Stimulated activated CD4-positive, alpha-beta T cell treated with anti-CD3 and anti-CD28 coated beads, Interleukin-15, amount 100 ng/mL, for 48 hours (primary cell): ENCODE measurements at places on chromosomes 11 and 22.

GRCh38 chr22:49678842-49679170 is 148.9 kb downstream of the BRD1 start:
- no peak for DNase-seq

DNA sequence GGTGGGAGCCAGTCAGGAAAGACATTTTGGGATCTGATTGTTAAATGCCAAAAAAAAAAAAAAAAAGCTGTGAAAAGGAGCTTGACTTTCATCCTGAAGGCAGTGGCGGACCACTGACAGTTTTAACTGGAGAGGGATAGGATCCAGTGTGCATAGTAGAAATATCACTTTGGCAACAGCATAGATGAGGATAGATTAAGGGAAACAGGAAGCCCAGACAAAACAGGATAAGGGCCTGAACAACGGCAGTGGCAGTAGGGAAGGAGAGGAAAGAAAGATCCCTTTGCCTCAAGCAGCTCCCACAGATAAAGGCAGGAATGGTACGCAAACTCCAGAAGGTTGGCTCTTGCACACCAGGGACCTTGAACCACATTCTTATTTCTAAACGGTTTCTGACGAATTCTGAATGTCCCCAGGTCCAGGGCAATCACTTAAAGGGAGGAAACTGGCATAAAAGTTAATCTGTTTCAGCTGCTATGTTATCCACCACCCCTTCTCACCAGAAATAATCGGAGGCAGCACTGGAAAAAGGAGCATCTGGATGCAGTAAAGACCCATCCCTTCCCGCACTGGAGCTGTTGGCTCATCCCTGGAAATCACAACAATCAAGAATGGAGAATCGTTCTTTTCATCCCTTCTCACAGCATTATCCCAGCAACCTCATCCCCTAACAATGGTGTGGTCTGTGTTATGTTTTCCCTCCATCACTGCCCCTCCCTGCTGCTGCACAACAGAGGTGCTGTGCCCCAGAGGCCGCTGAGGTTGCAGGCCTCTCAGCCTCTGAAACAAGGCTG is 99.1 kb downstream of the GAB2 start:
- no peak for DNase-seq

DNA sequence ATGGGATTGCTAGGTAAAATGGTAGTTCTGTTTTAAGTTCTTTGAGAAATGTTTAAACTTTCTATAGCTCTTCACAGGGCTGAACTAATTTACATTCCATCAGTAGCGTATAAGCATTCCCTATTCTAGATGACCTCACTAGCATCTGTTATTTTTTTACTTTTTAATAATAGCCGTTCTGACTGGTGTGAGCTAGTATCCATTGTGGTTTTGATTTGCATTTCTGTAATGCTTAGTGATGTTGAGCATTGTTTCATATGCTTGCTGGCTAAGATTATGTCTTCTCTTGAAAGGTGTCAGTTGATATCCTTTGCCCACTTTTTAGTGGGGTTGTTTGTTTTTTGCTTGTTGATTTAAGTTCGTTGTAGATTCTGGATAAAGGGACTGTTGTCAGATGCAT is 35.9 kb downstream of the MMP27 start:
- no peak for DNase-seq

GRCh38 chr11:32435152-32435480 is 223 bp downstream of the WT1 start:
- no peak for DNase-seq

- no peak for DNase-seq
These were observed 49.2 kb upstream of the SESN3 start for GRCh38 chr11:95279921-95280868.

DNA sequence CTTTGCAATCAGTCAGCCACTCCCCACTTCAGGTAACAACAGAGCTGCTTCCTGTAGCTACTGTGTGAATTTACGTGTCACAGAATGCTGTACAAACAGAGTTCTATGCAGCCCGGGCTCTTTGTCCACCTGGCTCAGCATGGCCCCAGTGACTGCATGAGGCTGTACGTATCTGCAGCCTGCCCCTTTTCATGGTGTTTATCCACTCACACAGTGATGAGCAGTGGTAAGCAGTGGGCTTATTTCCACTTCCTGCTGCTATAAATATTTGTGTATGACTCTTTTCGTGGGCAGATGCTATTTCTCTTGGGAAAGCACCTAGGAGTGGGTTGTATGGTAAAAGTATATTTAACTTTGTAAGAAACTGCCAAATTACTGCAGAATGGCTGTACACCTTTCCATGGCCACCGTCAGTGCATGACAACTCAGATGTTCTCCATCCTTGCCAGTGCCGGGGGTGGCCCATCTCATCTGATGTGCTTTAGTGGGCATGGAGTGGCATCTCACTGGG is 43.3 kb downstream of the MYEOV start:
- peak; percentile 15 for DNase-seq

GRCh38 chr22:44805711-44806110 is 53.3 kb downstream of the ARHGAP8 start:
- DNase-seq, result no peak

DNA sequence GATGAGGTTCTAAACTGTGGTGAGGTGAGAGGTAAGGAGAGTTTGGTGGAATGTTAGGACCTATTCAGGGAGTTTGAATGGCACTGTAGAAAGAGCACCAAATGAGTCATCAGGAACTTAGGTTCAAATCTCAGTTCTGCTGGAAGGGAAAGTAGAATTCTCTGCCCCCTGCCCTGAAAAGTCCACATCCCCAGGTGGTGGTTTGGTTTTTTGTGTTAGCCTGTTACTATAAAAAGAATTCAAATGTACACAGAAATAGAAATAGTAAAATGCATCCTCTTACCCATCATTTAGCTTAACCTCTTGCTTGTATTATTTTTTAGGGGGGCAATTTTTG is 20.2 kb downstream of the PPFIBP2 start:
- no peak for DNase-seq

GRCh38 chr22:37564111-37564711 is 3.9 kb downstream of the CDC42EP1 start:
- no peak for DNase-seq

DNA sequence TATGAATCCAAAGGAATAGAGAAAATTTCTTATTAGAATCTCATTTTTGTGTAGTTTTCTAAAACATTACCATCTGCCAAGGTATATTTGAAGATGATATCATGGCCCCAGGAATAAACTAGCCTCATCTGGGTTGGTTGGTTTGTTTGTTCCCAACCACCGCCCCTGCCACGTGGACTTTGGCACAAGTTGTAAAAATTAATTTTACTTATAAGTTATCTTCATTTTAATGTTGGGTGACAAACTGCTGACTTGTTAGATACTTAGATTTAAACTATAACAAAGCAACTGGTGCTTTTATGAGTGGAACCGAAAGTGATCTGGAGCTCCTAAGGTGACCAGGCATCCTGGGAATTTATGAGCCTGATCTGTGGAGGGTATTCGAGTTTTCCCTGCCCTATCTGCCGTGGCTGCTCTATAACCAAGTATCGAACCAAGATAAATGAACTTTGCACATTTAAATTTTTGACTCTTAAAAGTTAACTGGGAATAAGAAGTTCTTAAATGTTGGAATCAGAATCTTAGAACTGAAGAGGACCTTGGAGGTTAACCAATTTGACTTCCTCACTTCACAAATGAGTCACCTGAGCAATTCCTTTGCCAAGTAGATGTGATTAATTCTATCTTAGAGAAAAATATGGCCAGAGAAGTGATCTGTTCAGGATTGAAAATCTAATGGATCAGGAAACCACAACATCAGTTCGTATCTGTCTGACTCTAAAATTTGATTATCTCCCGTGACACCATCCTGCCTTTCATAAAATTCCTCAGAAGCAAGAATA is 129.1 kb upstream of the ARHGAP42 start:
- no peak for DNase-seq

- DNase-seq, result no peak
These were observed 49.7 kb upstream of the NOX4 start for GRCh38 chr11:89540826-89541225.

DNA sequence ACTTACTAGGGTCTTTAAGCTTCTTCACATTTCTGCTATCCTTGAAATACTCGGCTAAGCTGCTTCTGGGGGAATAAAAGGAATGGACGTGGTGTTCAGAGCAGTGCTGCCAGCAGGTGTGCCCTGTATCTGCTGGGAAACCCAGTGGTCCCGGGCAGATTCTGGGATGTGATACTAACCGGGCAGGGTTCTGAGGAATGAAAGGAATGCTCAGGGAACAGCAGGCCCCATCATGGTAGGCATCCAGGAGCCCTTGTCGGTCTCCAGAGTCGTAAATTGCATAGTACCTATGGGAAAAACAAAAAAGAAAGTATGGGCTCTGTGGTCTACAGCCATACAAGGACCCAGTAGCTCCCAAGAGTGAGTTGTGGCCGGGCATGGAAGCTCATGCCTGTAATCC is 4.5 kb upstream of the TMEM223 start:
- no peak for DNase-seq

DNA sequence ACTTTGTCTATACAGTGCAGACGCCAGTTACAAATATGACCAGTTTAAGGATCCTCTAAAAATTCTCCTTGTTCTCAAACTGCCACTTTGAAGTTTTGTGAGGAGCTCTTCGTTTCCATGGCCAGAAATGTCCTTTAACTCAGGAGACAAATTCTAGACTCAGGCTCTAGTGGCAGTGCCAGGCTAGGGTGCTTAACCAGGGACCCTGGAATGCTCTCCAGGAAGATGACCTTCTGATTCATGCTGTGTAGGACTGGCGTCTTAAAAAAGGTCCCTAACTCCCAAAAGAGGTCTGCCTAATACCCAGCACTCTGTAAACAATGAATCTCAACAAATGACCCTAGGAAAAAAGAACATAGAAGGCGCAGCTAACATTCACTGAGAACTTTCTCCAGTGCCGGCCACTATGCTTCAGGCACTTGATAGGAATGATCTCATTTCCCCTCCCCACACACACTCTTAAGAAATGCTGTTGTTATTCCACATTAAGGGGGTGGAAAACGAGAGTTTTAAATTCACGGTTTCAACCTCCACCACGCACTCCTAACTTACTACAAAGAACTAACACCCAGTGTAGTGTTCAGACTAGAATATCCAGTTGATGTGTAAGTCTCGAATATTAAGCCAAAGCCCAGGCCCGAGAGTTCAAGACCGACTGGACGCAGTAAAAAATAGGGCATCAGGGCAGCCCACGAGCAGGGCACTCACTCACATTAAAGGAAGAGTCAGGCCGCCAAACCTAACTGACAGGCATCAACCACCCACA is 747 bp downstream of the NXF1 start:
- no peak for DNase-seq

DNA sequence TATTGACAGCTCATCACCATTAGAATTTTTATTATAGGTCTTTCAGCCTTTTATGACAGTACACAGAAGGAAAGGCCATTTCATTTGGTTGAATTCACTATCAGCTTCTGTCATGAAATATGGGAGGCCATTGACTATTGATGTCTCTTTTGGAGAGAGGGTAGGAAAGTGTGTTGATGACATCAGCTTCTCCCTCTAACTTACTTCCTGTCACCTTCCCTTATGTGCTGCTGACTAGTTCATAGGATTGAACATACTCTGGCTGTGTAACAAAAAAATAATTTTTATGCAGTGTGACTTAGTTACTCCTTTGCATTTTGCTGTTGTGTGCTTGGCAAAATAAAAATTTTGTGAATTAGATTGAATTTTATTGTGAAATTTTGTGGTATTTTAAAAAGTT is 769.2 kb downstream of the METTL15 start:
- DNase-seq, result no peak
